Left colon (tissue), 2 donors: ENCODE measurements at places on chromosomes 5 and 9. TPM values are rescaled to one million over a fixed set of nuclear protein-coding genes. Genes with fewer than 3 reads are reported as not detected.

DNA sequence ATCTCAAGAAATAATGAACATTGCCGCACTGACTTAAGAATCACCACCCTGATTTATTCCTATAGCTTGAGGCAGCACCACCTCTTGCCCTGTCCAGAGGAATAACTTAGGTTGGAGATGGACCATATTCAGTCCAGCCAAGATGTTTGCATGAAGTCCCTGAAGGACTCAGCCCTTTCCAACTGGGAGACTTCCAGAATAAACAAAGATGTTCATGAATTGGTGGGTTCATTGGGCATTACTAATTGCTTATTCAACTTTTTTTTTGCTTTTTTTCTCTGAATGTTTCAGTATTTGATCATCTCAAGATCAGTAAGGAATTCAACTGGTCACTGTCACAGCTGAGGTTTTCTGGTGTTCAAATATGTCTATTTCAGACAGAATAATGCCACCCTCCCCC lies 470.6 kb downstream of the CCDC171 start:
- DNase-seq: no peak

GRCh38 chr9:72882117-72882775 lies 70.6 kb downstream of the ALDH1A1 start:
- peak; percentile 31 for DNase-seq

DNA sequence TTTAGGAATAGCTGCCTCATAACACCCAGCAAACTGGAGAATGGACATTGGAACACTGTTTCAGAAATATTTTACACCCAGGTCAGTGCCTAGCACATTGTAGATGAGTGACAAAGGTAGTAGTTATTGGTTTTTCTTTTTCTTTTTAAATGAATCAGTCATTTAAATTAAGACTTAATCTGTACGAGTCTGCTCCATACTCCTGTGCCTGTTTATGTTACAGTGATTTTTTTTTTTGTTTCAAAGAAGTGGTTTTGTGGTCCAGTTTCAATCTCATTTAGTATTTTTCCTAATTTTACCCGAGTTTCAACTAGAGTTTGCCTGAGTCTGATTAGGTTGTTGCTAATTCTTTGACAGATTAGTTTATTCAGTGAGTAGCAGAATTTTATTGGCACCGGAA lies 16.2 kb downstream of the LMNB1 start:
- DNase-seq: no peak

GRCh38 chr9:137426018-137426681 lies 3.0 kb downstream of the NOXA1 start:
- no peak for DNase-seq

Gene FGD3
- 4.3 TPM for total RNA-seq
